NCI-H1417 treated with DMSO at 0.1 percent for 48 hours (cell line): ENCODE measurements at places on chromosomes 11 and 22.

GRCh38 chr22:32855045-32855756, 53.7 kb downstream of the TIMP3 start:
- no peak for DNase-seq

DNA sequence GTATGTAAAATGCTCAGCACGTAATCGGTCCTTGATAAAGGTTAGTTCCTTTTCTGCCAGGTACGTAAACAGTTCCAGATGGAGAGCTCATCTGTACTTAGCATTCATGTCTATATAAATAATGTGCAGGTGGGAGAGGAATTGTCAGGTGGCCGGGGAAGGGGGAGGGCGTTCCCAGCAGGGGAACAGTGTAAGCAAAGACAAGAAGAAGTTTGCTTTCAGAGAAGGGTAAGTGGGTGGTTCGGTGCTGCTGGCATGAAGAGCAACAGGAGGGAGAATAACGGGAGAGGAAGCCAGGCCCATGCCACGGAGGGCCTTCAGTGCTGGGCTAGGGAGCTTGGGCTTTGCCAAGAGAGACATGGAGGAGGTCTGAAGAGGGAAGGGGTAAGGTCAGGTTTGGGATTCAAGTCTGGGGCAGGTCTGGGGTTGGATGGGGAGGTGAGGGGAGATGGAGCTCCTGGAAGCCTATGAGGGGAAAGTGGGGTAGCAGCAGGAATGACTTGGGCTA, 11.4 kb upstream of the WNT11 start:
- DNase-seq: peak; percentile 85

DNA sequence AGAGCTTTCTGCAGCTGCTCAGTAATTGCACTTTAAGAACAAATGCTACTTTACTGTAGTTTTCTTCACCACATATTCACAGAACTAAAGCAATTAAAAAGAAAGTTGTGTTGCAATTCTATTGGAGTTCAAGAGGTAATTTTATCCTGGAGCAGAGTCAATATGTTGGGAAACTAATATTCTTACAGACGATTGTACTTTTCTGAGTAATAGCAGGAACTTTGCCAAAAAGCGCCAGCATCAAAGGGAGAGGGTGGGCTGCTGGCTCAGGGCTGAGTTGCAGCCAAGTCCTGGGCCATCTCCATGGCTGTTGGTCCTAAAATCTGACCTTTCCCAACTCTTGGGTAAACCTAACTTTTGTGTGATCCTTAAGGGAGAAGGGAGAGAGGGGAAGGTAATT, 73.6 kb upstream of the MYO18B start:
- DNase-seq: no peak

- no peak for DNase-seq
Measured at GRCh38 chr22:42930810-42931420, 73.8 kb upstream of the ARFGAP3 start.

DNA sequence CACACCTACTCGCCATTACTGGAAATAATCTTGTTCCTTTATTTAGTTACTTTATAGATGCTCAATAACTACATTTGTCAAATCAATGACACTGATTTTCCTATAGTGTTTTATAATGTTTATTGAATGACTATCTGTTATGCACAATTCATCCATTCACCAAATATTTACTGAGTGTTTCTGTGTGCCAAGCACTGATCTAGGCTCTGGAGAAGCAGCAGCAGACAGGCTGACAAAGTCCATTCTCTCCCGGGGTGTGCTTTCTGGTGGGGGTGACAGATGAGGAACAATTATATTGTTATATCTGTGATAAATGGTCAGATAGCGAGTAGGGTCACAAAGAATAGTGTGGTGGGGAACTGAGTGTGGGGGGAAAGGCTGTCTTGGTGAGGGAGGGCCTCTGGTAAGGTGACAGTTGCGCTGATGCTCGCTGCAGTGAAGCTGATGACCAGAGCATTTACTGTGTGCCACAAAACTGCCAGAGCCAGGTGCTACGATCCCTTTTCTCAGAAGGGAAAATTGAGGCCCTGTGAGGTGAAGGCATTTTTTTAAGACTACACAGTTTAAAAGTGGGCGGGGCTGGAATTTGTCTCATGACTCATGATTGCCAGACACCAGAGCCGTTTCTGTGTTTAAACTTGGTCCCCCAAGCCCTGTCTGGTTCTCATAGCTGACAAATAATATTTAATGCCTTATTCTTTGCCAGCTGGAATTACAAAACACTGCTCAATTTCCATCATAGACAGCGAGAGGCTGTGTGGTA, 10.2 kb downstream of the PACS1 start:
- no peak for DNase-seq

- no peak for DNase-seq
Measured at GRCh38 chr11:19805376-19805775, 92.7 kb downstream of the NAV2 start.

DNA sequence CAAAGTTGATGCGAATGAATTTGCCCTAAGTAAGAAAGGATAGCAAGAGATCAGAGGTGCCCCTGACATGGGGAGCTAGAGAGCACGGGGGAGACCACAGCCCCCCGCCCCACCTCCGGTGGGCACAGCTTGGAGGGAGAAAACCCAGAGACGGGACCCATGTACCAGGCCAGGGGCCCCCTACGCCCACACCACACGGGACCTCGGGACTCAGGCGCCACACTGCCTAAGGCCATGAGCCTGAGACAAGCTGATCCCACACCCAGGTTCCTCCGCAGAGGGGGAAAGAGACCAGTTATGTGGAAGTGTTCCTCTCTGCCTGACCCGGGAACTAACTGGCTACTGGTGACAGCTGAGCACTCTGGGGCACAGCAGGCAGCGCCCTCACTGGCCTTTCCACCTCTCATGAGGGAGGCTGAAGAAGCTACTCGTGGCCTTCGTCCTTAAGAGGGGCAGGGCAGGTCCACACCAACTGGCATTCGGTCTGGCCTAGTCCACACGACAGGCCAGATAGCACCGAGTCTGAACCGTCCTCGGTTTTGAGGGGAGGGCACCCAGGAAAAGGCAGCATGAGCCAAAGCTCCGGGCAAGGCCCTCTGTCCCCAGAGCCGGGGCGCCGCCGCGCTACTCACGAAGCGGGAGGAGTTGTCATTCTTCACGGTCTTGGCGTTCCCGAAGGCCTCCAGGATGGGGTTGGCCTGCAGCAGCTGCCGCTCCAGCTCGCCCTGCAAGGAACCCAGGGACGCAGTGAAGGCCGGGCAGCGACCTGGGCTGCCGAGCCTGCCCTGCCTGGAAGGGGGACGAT, 65.8 kb downstream of the MYH9 start:
- no peak for DNase-seq
